Upper lobe of left lung (tissue), 6 donors: ENCODE measurements at places on chromosomes 7 and 10. TPM values are rescaled to one million over a fixed set of nuclear protein-coding genes. Genes with fewer than 3 reads are reported as not detected.

The MRLN gene
- not detected for total RNA-seq

The POMZP3 gene
- 21.9 TPM for total RNA-seq

- no peak for DNase-seq
Measured at GRCh38 chr10:130335336-130335735, 199.1 kb downstream of the GLRX3 start.

DNA sequence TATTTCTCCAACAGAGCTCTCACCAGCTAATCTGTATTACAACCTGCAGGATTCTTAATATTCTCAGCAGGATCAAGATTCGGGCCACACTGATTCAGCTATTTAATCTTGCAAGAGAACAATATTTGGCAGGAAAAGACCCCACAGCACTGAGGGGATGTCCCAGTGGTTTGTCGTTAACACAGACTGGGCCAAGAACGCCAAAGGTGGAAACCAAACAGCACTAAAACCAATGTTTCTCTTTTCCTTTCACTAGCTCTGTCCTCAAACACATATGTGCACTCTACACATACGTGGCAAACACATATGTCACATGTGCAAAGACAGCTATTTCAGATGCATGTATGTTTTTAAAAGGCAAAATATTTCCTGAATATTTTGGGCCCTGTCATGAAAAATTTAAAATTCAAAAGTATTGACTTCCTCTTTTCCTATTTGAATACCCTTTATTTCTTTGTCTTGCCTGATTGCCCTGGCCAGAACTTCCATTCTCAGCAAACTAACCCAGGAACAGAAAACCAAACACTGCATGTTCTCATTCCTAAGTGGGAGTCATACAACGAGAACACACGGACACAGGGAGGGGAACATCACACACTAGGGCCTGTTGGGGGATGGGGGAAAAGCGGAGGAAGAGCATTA lies 51.7 kb upstream of the NEBL start:
- no peak for DNase-seq

GRCh38 chr7:4149645-4150044 lies 532.5 kb upstream of the FOXK1 start:
- DNase-seq = no peak

GRCh38 chr10:62589689-62590088 lies 214.8 kb upstream of the ADO start:
- no peak for DNase-seq
